ENCODE measurements at places on chromosomes 6 and 20.

GRCh38 chr6:82702574-82702973 lies 339.0 kb downstream of the TPBG start:
- no peak for DNase-seq

- no peak for DNase-seq
These were observed 22.6 kb downstream of the EDN1 start for GRCh38 chr6:12312736-12313135.

DNA sequence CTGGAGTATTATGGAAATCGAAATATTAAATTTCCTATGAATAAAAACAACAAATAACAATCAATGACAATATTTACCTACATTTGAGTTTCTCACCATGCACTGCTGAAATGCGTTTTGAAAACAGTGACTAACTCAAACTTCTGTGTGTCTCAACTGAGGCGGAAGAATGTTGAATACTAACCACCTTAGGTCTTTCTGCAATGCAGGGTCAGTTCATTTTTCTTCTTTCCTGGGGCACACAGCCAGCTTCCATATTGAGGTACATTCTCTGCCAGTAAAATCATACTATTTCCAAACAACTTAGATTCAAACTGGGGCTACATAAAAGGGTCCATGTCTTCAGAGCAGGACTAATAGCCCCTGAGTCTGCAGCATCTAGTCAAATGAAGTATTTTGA lies 310.1 kb downstream of the UTRN start:
- no peak for DNase-seq

GRCh38 chr20:33415948-33416347 lies 14.6 kb upstream of the CDK5RAP1 start:
- DNase-seq = no peak

GRCh38 chr6:4055420-4056041 lies 23.4 kb downstream of the FAM217A start:
- no peak for DNase-seq

Measured in activated T-helper 1 cell treated with Interleukin-2 at 50 U/mL for 16 hours (primary cell).